Stimulated activated naive CD8-positive, alpha-beta T cell treated with anti-CD3 and anti-CD28 coated beads, Interleukin-15, Interleukin-2, amounts not matched to agents 100 U/mL and 50 U/mL, for 24 hours (primary cell): ENCODE measurements at places on chromosomes 1 and 21.

GRCh38 chr1:208486677-208487076 lies 242.5 kb upstream of the PLXNA2 start:
- no peak for DNase-seq

DNA sequence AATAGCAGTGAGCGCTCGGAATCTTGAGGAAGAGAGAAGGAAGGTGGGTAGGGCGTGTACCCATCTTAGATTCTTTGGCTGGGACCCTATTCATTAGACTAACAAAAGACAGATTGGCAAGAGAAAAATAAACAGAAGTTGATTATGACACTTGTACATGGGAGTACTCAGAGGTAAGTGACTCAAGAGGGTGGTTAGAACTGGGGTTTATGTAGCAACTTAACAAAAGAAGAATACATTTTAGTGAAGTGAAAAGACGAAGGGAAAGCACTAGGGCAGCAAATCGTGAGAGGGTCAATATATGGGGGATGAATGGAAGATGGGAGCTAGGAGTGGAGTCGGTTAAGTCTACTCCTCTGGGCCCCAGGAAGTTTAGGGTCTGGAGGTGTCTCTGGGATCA lies 25.8 kb upstream of the RCC2 start:
- no peak for DNase-seq

DNA sequence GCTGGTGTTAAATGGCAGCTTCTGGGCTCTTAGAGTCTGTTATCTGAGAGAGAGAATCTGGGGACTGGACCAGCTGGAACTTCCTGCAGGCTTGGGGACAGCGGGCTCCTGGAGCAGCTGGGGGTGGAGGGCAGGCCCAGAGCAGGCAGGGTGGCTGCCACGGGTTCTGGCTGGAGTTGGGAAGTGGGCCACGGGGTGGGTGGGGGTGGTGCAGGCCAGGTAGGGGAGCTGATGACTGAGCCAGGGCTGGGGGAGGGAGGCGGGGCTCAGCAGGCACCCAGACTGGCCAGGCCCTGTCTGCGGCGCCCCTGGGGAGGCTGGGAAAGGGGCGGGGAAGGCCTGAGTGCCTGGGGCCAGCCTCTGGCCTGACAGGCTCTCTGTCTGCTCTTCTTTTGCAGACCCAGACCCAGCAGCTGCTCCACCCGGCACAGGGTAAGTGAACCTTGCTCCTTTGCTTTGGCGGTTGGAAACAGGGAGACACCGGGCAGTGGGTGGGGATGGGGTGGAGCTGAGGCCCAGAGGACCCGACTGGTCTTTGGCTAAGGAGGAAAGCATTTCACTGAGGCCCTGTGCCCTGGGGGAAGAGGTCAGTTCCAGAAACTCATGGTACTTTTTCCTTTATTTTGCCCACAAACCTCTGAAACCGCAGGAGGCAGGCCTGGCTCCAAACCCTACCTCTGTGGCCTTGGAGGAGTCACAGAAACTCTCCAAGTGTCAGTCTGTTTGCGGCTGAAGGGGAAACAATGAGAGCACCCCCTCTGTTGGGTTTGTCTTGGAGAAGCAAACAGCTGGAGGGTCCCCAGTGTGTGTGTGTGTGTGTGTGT lies 48.8 kb downstream of the ARHGEF10L start:
- no peak for DNase-seq

DNA sequence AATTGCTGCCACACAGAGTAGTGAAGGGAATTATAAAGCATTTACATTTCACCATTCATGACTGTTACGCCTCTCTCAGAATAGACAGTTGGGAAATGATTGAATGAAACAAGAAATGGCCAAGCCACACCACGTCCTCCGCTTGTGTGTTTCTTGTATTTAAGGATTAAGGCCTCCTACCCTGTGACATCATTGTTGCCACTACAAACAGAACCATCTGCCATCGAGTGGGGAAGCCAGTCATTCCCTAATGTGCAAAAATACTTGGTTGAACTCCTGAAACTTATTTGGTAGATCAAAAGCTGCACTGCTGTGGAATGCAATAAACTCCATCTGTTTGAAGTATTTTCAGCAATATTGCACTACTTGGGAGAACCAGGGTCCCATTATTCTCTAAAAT lies 99.0 kb upstream of the C1orf105 start:
- no peak for DNase-seq

GRCh38 chr1:154344977-154345837 lies 19.9 kb downstream of the ATP8B2 start:
- DNase-seq = peak; percentile 80

GRCh38 chr1:230902349-230902923 lies 34.1 kb upstream of the C1orf198 start:
- no peak for DNase-seq

GRCh38 chr1:54807756-54808155 lies 6.6 kb upstream of the TTC22 start:
- DNase-seq = no peak

GRCh38 chr1:241229711-241230110 lies 127.3 kb downstream of the RGS7 start:
- DNase-seq = no peak
